Left lobe of liver (tissue), 2 donors: ENCODE measurements at places on chromosomes 3 and 15. TPM values are rescaled to one million over a fixed set of nuclear protein-coding genes. Genes with fewer than 3 reads are reported as not detected.

DNA sequence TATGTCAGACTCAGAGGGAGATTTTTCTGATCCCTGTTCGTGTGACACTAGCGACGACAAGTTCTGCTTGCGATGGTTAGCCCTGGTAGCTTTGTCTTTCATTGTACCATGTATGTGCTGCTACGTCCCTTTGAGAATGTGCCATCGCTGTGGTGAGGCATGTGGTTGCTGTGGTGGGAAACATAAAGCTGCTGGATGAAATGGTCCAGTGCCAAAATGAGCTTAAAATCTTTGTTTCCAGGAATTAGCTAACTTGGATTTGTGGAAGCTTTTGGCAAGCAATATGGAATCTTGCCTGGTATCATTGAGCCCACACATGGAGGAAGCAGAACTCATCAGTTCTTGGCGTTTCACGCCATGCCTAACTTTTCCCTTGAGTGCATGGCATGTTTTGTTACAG is 98.8 kb downstream of the SPRED1 start:
- DNase-seq = no peak

The LEKR1 gene
- total RNA-seq = 0.58 TPM

The EPHB3 gene
- 0.65 TPM for total RNA-seq

The TFDP2 gene
- 23.0 TPM for total RNA-seq

The GPR149 gene
- not detected for total RNA-seq

DNA sequence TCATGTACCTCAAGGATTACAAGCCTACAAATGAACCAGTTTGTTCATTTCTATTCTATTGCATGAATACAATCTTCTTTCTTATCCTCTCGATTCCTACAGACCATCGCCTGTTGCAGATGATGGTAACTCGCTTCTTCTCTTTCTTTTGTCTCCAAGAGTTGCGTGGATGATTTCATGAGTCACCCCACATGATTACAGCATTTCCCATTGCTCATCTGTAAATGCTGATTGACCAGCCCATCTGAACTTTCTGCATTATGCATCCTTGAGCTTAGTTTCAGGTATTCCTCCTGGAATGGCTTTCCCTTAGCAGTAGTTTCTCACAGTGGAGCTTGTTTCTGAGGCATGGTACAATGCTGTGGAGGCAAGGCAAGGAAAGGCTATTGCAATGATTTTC is 109.6 kb upstream of the TOPAZ1 start:
- no peak for DNase-seq

DNA sequence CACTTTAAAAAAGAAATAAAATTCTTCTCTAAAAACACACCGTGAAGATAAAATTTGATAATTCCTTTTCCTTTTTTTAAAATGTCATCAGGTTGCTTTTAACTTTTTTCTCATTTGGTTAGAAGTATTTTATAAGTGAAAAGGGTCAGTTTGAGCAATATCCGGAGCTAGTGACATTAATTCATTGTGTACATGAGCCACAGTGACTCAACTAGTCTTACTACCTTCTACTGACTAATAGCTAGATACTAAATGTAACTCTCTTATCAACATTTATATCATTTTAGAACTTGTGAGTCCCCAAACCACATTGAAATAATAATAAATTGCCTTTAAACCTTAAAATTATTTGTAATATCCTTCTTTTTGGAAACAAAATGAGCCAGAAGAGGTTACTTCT is 101.2 kb upstream of the ZBTB20 start:
- DNase-seq = no peak

The MEX3B gene
- total RNA-seq = 0.43 TPM

The RBMS3 gene
- 9.6 TPM for total RNA-seq

The TMIE gene
- total RNA-seq = 0.33 TPM

DNA sequence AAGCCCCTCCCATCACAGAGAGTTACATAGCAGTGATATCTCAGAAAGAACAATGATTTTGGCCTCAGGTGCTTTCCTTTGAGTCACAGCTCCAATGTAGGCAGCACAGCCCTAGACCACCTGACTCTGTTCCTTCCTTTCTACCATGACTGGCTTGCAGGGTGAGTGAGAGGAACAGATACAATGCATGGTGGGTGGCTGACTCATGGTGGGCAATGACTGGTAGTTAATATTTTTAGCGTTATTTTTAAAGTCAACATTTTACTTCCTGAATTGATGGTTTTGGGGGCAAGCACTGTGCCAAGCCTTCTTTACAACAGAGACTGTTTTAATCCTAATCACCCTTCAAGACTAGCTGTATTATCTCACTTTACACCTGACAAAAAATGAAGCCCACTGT is 32.8 kb upstream of the ST3GAL6 start:
- no peak for DNase-seq

The SIDT1 gene
- total RNA-seq = 0.55 TPM

DNA sequence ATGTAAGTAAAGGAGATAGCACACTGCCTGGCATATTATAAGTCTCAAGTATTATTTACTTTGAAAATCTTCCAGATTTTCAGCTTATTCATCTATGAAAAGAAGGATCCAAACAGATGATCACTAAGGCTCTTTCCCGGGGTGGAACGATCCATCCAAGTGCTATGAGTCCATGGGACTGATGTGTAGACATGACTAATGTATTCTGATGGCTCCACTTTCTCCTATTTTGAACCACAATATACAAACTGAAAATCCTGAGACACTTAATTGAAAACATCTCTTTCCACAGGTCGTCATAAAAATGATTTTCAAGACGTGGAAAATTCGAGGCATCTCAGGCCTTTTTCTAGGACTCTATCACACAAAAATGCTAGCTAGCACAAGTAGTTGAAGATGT is 33.4 kb upstream of the CHRM5 start:
- no peak for DNase-seq

The SLC28A1 gene
- total RNA-seq = 64.6 TPM

DNA sequence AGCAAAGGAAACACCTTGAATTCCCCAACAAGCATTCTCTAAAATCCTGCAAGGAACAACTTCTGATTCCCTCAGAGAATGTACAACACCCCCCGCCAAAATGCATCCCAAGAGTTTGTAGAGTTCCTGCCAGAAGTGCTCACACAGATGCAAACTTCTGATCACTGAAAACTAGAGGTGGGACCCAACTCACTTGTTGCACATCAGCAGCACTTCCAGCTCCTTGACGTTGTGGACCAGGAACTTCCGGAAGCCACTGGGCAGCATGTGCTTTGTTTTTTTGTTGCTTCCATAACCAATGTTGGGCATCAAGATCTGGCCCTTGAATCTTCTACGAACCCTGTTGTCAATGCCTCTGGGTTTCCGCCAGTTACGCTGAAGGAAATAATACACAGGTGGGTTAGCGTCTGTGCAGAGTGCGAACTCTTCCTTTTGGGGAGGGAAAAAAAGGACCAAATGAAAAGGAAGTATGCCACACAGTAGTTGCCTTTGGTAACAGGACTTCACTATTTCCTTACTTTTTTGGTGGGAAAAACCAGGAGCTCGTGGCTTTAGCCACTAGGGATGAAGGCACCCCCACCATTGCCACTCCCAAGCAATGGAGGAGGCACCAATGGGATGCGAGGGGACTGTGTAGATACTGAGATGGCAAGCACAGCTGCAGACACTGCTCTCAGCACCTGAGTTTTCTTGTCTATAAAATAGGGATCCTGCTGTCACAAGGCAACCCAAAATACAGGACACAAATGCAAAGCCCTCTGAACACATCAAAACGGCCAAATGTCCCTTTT is 2.0 kb downstream of the RPL32 start:
- no peak for DNase-seq

The CLDN11 gene
- total RNA-seq = 1.5 TPM

The ITGA11 gene
- total RNA-seq = 0.88 TPM

The SLCO2A1 gene
- total RNA-seq = 7.4 TPM

DNA sequence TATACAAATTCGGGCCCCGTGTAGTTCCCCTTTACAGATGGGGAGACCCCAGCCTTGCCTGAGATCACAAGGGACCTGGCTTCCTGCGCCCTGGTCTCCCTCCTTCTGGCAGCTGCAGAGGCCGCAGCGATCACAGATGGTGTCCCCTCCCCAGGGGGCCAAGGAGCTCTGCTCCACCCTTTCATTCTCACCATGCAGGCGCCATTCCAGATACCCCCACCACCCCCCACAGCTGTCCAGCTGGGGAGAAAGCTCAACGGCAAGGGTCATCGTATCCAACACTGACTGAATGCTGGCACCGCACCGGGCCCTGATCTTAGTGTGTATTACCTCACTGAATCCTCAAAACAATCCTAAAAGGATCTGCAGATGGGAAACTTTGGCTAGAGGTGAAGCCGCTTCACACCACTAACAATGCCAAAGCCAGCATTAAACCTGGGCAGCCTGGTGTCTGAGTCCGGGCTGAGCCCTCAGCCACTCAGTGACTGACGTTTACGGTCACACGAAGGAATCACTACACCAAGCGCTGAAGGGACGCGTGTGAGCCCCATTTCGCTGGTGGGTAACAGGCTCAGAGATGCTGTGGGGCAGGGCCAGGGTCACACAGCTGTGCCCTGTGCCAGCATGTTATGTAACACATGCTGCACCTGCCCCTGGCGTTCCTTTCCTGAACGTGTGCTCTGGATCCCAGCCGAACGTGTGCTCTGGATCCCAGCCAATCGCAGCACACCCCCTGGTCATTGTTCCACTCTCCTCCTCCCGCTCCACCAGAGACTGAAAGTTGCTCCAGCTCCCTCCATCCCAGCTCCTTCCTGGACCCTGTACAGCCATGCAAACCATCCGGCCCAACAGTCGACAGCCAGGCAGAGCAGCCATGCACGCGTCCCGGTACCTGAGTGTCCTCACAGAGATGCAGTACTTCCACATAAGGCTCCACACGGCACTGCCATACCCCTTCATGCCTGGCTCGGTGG is 51.8 kb downstream of the IQSEC1 start:
- DNase-seq = no peak

GRCh38 chr15:41417418-41418195 is 712 bp downstream of the RTF1 start:
- DNase-seq = peak; percentile 61

GRCh38 chr3:161409069-161409468 is 37.8 kb upstream of the SPTSSB start:
- no peak for DNase-seq

DNA sequence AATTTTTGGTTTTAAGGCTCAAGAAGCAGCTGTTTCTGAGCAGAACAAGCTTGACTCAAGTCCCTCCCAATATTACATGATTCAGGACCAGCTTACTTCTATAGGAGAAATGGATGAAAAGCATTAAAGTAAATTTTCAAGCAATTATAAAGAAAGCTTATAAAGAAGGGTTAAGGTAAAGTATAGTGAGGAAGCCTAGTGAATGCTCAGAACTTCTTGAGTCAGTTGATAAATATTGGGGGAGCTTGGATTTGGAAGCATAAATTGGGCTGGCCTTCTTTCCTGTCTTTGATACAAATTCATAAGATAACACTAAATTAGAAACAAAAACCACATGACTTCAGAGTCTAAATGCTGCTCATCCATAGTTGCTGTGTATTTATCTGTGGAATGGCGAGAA is 156.0 kb downstream of the CHL1 start:
- DNase-seq = no peak

The OSTN gene
- not detected for total RNA-seq

- DNase-seq = no peak
These were observed 106.5 kb upstream of the CMC1 start for GRCh38 chr3:28134792-28135375.

DNA sequence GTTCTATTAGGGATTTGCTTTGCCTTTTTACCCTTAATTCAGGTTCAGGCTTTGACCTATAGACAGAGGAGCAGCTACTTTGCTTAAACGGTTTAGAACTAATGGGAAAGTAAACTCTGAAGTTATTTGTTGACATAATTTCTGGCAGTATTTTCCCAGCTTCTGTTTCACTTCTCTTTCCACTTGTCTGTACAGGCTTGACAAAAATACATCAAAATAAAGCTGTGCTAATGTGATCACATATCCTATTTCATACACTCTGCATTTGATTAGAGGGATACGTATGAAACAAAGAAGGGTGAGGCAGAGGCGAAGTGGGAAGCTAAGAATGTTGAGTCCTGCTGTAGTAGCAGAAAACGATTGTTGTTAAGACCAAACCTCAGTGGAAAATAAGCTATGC is 389.1 kb upstream of the RARB start:
- no peak for DNase-seq

The SLC33A1 gene
- 39.7 TPM for total RNA-seq

GRCh38 chr3:4462369-4463040 is 4.6 kb downstream of the SUMF1 start:
- DNase-seq = no peak

- DNase-seq = no peak
These were observed 11.7 kb downstream of the TRAIP start for GRCh38 chr3:49844464-49845183.

The CP gene
- total RNA-seq = 1,073 TPM

The LIPC gene
- total RNA-seq = 202 TPM

DNA sequence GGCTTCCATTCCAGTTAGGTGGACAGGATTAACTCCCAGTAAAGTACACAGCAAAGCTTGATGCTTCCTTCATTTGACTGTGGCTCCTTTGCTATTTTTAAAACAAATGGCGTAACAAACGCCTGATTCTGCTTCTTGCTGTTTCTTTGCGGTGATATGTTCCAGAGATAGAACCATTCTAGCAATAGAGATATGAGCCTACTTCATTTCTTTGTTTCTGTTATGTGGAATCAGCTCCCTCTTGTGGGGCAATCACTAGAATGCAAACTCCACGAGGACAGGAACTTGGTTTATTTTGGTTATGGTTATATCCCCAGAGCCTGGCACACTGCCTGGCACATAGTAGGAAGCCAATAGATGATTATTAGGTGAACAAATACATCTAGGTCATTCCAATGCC is 122.6 kb upstream of the SLC6A11 start:
- no peak for DNase-seq

DNA sequence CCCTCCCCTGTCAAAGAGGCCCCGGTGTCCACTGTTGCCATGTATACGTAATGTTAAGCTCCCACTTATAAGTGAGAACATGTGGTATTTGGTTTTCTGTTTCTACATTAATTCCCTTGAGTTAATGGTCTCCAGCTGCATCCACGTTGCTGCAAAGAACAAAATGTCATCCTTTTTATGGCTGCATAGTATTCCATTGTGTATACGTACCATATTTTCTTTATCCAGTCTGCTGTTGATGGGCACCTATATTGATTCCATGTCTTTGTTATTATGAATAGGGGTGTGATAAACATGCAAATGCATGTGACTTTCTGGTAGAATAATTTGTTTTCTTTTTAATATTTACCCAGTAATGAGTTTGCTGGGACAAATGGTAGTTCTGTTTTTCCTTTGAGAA is 43.3 kb upstream of the AGTR1 start:
- DNase-seq = no peak

DNA sequence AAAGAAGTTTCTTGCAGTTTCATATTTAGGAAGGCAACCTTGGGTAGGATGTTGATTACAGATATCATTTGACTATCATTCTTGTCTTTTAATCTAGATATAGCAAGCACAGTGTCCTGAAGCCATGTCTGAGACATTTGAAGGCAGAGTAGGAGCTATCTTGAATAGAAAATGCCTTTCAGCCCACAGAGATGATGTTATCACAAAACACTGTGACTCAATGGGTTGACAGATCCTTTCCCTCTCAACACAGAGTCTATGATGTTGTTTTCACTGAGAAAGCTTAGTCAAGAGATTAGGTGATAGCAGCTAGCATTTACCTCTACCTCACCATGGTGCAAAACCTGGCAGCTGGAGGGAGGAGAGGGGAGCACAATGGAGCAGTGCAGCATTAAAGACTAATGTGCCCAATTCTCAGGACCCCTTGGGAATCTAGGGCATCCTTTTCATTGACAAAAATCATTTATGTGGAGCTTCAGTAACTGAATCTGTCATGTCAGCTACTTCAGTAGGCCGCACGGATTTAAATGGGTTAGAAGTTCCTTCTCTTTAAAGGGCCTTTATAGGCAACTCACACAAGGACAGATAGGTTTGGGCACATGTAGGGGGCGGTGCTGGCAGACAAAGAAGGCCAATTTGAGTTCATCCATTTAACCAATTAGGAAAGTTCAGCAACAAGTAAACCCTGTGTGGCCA is 121.8 kb downstream of the AGBL1 start:
- DNase-seq = no peak

GRCh38 chr15:76158815-76159214 is 99.0 kb downstream of the TMEM266 start:
- DNase-seq = no peak
